Chondrocyte (in vitro differentiated cells): ENCODE measurements at places on chromosomes 1 and 21. TPM values are rescaled to one million over a fixed set of nuclear protein-coding genes. Genes with fewer than 3 reads are reported as not detected.

DNA sequence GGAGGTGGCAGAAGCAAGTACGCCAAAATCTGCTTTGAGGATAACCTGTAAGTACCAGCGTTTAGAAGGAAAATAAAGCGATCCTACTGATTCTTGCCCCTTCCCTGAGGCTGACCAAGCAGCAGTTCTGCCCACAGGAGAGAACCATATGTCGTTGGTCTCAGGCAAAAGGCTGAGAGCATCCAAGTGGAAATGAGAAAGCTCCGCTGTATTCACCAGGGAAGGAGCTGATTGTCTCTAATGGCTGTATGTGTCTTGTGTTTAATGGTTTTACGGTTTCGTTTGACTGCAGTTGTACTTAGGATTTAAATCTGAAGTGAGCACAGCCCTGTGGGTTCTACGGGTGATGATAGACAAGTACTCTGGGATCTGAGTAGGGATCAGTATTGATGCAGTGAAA, 21.9 kb downstream of the FAM3B start:
- DNase-seq, result no peak

GRCh38 chr1:200938955-200939354, 44.3 kb downstream of the INAVA start:
- DNase-seq, result no peak

DNA sequence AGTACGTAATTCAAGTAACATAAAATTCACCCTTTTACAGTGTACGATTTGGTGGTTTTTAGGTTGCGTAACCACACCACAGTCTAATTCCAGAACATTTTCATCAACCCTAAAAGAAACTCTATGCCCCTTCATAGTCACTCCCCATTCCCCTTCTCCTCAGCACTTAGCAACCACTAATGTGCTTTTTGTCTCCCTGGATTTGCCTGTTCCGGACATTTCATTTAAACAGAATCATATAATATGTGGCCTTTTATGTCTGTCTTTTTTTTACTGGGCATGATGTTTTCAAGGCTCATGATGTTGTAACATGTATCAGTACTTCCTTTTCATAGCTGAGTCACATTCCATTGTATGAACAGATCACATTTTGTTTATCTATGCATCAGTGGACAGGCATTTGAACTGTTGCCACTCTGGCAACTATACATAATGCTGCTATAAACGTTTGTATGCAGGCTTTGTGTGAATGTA, 20.8 kb downstream of the OBSCN start:
- DNase-seq, result no peak

DNA sequence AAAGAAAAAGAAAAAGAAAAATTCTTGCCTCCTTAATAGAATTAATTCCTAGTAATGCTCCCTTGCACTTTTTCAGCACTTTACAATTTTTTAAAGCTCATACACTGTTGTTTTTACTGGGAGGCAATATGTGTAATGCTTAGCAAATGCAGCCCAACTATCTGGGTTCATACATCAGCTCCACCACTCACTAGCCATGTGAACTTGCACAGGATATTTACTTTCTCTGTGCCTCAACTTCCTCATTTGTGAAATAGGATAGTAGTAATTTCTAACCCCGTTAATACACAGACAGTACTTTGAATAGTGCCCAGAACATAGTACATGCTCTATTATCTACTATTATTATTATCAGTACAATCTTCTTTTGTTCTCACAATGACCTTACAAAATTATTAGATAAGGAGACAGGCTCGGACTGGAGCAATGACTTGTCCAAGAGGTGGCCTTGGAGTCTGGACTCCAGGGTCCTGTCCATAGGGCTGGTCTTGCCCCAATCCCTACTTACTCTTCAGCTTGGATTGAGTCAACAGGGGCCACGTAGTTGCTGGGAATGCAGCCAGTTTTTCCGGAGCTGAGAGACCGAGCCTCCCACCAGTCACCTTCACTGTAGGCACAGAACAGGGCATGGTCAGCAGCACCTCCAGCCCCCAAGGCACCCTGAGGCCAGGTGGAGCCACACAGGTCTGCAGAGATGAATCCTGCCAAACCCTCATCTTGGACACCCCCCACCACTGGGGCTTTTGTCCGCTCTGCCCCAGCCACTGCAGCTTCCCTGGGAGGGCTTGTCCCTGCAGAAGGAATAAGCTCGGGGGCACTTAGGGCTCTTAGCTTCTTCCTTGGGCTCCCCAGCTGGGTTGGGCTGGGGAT, 13.7 kb downstream of the FGR start:
- DNase-seq, result no peak

DNA sequence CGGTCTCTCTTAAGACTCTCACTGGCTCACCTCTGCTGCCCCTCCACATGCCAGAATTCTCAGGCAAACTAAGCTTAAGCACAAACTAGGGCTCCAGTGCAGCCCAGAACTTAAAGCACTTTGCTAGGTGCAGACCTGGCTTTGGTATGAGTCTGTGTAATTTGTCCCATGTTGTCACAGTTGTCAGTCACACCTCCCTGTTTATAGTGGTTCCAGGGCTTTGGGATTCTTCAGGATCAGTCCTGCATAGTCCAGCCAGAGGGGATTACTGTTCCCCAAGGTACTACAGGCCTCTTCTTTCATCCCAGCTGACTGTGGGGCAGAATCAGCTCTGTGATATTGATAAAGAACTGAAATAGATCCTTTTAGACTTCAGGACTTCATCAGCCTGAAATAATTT, 105.0 kb upstream of the UBE2U start:
- DNase-seq, result no peak

GRCh38 chr1:117169871-117170596, 40.7 kb downstream of the VTCN1 start:
- no peak for DNase-seq

DNA sequence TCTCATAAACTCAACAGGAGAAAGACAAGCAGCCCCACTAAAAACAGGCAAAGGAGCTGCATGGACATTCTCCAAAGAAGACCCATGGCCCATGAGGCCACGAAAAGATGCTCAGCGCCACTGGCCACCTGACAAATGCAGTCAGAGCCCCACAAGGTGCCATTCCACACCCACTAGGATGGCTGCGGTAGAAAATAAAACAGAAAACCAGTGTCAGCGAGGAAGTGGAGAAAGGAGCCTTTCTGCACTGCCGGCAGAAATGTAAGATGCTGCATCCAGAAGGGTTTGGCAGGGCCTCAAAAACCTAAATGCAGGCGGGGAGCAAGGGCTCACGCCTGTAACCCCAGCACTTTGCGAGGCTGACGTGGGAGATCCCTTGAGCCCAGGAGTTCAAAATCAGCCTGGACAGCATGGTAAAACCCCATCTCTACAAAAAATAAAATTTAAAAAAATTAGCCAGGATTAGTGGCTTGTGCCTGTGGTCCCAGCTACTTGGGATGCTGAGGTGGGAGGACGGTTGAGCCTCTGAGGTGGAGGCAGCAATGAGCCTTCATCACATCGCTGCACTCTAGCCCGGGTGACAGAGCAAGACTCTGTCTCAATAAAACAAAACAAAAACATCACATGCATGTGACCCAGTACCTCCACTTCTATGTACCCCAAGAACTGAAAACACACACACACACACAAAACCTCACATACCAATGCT, 4.2 kb downstream of the WNT9A start:
- DNase-seq, result no peak

GRCh38 chr1:67983867-67984266, 66.6 kb downstream of the DIRAS3 start:
- DNase-seq, result no peak

DNA sequence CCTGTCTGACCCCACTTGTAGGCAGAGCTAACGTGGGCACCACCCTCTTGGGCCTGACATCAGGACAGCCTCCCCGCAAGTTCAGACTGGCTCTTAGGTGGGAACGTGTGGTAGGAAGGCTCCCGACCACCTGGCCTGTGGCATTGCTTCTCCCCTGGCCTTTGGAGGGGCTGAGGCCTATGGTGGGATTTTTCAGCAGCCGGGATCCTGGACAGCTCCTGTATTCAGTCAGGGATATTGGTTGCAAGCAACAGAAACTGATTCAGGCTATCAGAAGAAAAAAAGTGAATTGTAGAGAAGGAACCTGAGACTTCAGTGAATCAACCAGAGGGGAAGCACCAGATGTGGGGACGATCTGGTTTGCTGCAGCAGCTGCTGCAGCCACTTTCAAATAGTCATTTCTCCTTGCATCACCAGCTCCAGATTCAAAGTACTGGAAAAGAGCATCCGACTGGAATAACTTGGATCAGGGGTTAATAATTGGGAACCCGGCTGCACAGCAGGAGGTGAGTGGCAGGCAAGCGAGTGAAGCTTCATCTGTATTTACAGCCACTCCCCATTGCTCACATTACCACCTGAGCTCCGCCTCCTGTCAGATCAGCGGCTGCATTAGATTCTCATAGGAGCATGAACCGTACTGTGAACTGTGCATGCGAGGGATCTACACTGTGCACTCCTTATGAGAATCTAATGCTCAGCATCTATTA, 5.9 kb downstream of the RNF186 start:
- DNase-seq, result no peak

- no peak for DNase-seq
Observed at GRCh38 chr1:18637511-18637960, 6.9 kb downstream of the PAX7 start.

- no peak for DNase-seq
Observed at GRCh38 chr1:115865704-115866380, 24.9 kb upstream of the NHLH2 start.

DNA sequence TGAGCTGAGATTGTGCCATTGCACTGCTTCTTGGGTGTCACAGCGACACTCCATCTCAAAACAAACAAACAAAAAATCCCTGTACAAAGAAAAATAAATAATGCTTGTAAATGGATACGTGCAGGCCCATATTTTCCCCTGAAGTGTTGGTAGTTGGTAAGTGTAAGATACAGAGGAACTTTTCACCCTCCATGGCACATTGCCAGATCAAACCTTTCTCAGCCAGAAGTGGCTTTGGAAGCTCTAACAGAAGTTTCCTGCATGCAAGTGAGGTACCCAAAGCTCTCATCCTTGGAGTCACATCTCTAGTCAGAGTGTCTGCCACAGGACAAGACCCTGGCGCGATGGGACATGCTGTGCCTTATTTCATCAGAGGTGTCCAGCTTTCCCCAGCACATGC, 7.3 kb downstream of the NDUFV3 start:
- no peak for DNase-seq

DNA sequence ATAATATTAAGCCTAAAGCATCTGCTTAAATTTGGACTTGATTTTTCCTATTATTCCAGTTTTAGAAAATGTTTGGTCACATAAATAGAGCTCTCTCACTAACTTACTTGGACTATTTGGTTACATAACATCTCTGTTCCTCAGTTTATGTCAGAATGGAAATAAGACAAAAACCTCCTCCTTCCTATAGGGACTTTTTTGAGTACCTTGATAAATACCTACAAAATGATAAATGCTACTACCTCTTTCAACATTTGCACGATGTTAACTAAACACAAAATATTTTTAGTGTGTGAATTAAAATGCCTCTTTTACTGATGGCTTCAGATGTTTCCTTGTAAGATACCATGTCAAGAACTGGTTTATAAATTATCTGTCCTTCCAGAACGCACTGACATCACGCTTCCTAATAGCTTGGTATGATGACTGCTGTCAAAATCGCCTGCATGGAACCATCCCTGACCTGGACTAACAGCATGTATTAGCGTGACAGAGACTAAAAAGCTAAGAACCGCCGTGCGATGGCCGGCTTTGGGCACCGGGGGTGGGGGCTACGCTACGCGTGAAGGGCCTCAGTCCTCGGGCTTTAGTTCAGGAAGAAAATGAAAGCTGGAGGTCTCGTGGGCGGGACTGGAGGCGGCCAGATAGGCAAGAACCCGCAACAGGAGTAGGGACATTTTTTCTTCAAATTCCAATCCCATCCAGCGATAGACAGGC, 133.2 kb upstream of the BARHL2 start:
- no peak for DNase-seq

- DNase-seq, result no peak
Observed at GRCh38 chr1:38489844-38490270, 369.7 kb downstream of the RRAGC start.

GRCh38 chr1:119822406-119822805, 11.1 kb upstream of the REG4 start:
- DNase-seq, result no peak

DNA sequence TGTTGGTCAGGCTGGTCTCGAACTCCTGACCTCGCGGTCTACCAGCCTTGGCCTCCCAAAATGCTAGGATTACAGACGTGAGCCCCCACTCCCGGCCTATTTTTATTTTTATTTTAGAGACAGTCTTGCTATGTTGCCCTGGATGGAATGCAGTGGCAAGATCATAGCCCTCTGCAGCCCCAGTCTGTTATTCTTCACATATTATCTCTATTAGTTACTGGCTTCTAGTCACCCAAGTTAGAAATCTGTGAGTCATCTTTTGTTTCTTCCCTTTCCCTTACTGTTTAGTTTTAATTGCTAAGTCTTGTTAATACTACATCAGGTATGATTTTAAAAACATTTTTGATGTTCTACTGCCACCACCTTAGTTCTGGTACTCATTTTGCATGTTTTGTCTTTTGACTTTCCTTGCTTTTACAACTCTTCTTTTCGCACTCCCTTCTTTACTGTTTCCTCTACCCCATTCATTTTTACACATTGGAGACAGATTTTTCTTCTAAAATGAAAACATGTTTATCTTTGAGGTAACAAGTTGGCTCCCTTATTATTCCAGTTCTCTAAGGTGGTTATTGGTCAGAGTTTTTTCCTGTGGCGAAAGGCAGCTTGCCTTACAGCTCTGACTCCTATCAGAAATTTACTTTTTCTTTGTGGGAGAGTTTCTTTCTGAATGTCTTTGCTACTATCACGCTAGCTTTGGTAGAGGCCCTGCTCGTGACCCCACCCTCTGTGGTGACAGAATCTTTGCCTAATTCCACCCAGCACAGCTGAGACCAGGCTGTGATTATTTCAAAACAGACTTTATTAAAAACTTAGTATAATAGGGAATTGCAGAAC, 19.5 kb downstream of the ZMYM4 start:
- DNase-seq, result no peak

The LRRC39 gene
- 1.00 to 1.3 TPM in 2 of 3 replicates, not detected in the other for total RNA-seq

The SPRR2A gene
- not detected in 3 replicates for total RNA-seq
